ENCODE measurements at places on chromosomes 2 and 18.
A peak's percentile ranks its signal among the peaks of the same experiment; 100 is the strongest.

- DNase-seq, result no peak
Measured at GRCh38 chr2:218607436-218608115, at the start of gene PLCD4. Gene PLCD4 (plus strand): TSS chr2:218607899. CDS start chr2:218615740, 7,841 bp downstream.

DNA sequence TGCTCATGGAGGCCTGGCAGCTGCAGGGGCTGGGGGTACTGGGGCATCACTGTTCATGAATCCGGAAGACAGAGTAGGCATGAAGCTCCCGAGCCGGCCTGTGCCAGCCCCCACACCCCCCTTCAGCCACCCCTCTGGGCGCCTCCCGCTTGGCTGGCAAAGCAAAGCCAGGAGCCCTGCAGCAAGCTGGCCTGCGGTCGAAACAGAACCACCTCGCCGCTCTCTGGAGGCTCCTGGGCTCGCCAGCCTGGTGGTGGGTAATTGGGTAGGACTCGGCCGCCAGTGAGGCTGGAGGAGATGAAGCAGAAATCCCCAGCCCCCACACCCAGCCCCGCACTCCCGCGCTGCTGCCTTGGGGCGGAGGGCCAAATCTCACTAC is 70.9 kb upstream of the GPC1 start:
- no peak for DNase-seq

GRCh38 chr2:1769703-1770422 is 25.5 kb upstream of the PXDN start:
- peak; percentile 27 for DNase-seq

DNA sequence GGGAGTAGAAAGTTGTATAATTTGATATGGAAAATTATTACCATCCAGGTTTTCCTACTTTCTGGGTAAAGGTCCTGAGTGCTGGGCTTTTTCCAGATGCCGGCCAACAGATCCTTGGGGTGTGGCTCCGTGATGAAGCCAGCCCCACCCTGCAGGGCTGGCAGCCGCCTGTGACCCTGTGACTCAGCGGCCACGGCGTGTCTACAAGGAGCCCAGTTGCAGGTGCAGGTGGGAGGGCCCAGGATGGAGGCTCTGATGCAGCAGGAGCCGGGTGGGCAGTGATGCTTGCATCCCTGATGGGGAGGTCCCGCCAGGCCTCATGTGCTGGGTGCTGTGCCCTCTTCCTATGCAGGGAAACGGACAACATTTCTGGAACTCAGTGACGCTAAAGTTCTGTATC is 96.0 kb upstream of the ALKAL2 start:
- DNase-seq, result no peak

DNA sequence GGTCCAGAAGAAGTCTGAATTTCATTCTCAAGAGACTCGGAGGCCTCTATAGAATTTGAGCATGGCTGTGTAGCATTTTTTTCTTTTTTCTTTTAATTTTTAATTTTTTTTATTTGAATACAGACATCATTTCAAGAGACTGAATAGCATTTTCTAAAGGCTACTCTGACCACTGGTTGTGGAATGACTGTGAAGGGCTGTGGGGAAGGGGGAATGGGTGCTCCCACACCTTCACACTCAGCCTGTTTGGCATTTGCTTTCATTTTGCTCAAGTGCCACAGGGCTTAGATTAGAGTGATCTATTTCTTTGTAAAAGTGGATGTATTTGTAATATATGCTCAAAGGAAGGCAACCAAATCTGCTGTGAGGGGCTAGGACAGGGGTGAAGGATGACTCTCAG is 142.0 kb upstream of the SPOPL start:
- DNase-seq, result no peak

GRCh38 chr2:118718921-118719320 is 128.5 kb downstream of the EN1 start:
- DNase-seq, result no peak

GRCh38 chr2:2656115-2657011 is 325.3 kb upstream of the MYT1L start:
- no peak for DNase-seq

- DNase-seq, result peak; percentile 80
Measured at GRCh38 chr2:27262379-27263286, at the start of gene SLC30A3. Gene SLC30A3 (minus strand): TSS chr2:27263047. CDS start chr2:27262906, 141 bp downstream.

GRCh38 chr2:84862006-84862405 is 18.9 kb downstream of the TRABD2A start:
- no peak for DNase-seq

GRCh38 chr2:44135771-44136170 is 32.9 kb upstream of the PPM1B start:
- no peak for DNase-seq

GRCh38 chr2:121044412-121044811 is 240.6 kb downstream of the TFCP2L1 start:
- DNase-seq, result no peak

Data from stimulated activated CD4-positive, alpha-beta T cell treated with anti-CD3 and anti-CD28 coated beads, TNF-alpha, amount 100 ng/mL, for 48 hours (primary cell).